ENCODE measurements at places on chromosomes 7 and 10. TPM values are rescaled to one million over a fixed set of nuclear protein-coding genes. Genes with fewer than 3 reads are reported as not detected.

TNPO3 gene
- total RNA-seq: 43.8 TPM

TSPAN33 gene
- 3.7 TPM for total RNA-seq

PCDH15 gene
- 0.68 TPM for total RNA-seq

GRM8 gene
- 1.1 TPM for total RNA-seq

FOXP2 gene
- 1.2 TPM for total RNA-seq

SMKR1 gene
- total RNA-seq: 3.6 TPM

SEMA3E gene
- 0.61 TPM for total RNA-seq
